ENCODE measurements at places on chromosomes 7 and 10.
A peak's percentile ranks its signal among the peaks of the same experiment; 100 is the strongest.

- peaks cover 60% of the 10 kb centered on the region for H3K4me1 ChIP-seq
- H3K27ac ChIP-seq, result peak overlapping the region; percentile 99
- no peaks in the 10 kb centered on the region for H3K36me3 ChIP-seq
- no peak overlapping the region for H3K4me3 ChIP-seq
Measured at GRCh38 chr10:72001033-72001395, 36.8 kb downstream of the CHST3 start.

DNA sequence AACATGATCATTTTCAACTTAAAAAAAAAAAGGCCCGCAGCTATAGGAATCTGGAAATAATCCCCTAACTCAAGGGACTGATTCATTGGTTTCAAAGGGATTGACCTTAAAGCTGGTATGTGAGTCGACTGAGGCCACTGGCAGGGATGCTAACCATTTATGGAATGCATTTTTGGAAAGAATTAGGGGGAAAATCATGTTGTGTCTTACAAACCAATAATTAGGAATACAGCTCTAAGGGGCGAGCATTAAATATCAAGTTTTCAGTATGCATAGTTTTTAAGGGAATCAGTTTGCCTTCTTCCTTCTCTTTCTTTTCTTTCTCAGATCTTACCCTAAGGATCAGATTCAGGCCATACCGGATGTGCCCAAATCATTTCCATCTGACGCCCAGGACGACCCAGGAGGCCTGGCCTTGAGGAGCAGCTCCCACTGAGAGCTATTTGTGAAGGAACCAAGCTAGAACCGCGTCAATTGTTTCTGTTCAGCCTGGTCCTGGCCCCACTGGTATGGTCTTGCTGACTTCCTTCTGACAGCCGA lies 48.7 kb downstream of the BPGM start:
- peak overlapping the region; percentile 92 for H3K27ac ChIP-seq
- no peak overlapping the region for H3K4me3 ChIP-seq
- H3K36me3 ChIP-seq, result no peaks in the 10 kb centered on the region

DNA sequence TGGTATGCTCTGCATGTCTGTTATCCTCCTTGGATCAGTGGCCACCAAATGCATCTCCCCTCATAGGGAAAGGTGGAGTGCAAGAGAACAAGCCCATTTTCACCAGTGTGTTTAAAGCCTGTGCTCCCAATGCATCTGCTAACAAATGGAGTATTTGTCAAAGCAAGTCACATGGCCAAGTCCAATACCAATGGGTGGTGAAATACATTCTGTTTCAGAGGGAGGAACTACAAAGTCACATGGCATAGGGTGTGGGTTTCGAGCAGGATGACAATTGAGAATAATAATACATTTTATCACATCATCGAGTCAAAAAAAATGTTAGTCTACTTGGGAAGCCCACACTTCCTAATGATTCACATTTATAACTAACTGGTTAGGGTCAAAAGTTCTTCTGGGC lies 62.7 kb downstream of the SUGCT start:
- DNase-seq, result no peak
- no peak overlapping the region for H3K27ac ChIP-seq
- no peaks in the 10 kb centered on the region for H3K27me3 ChIP-seq
- no peak overlapping the region for H3K4me3 ChIP-seq

DNA sequence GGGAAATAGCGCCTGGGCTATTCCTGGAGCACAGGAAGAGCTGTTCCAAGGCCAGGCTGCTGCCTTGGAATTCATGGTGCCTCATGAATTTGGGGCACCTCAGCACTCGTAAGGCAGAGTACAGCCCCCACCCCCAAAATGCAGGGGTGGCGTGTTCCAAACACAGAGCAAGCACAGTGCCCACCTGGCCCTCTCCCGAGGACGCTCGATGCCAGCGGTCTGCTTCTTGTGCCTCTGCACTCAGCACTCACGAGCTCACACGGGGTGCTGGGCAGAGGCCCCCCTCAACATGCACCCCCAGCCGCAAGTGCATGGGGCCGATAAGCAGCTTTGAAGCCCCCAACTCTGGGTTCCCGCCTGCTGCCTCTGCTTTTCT lies 60.1 kb downstream of the ZRANB1 start:
- peak; percentile 88 for DNase-seq
- H3K27me3 ChIP-seq, result no peaks in the 10 kb centered on the region
- peaks cover 12% of the 10 kb centered on the region for H3K36me3 ChIP-seq
- H3K4me3 ChIP-seq, result no peak overlapping the region

DNA sequence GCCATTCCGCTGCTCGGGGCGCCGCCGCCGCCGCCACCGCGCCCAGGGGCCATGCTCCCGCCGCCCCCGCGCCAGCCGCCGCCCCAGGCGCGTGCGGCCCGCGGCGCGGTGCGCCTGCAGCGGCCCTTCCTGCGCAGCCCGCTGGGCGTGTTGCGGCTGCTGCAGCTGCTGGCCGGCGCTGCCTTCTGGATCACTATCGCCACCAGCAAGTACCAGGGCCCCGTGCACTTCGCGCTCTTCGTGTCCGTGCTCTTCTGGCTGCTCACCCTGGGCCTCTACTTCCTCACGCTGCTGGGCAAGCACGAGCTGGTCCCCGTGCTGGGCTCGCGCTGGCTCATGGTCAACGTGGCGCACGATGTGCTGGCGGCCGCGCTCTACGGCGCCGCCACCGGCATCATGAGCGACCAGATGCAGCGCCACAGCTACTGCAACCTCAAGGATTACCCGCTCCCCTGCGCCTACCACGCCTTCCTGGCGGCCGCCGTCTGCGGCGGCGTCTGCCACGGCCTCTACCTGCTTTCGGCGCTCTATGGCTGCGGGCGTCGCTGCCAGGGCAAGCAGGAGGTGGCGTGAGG lies 383 bp downstream of the MARVELD1 start:
- H3K4me3 ChIP-seq, result peak overlapping the region; percentile 99
- peak overlapping the region; percentile 98 for H3K27ac ChIP-seq
- H3K4me1 ChIP-seq, result peaks cover 69% of the 10 kb centered on the region
- H3K27me3 ChIP-seq, result no peaks in the 10 kb centered on the region
- DNase-seq, result no peak

- H3K27me3 ChIP-seq, result no peaks in the 10 kb centered on the region
- peaks cover 65% of the 10 kb centered on the region for H3K36me3 ChIP-seq
- peak overlapping the region; percentile 39 for H3K4me3 ChIP-seq
- H3K4me1 ChIP-seq, result peaks cover 97% of the 10 kb centered on the region
Measured at GRCh38 chr10:62057359-62057758, 155.9 kb downstream of the ARID5B start.

DNA sequence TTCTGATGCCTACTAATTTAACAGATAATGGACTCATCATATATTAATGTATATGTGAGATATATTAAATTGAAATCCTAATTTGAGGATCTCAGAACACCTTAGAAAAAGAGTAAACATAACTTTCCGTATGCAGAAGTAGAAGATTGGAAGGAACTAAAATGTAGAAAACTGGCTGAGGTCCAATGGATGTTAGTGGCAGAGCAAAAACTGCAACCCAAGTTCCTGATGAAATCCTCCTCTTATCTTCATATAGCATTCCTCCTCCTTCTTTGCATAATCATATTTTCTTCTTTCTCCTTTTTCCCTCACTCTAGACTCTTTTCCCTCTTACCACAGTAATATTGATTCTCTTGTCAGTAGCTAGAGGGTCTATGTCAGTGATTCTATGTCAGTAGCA lies 6.0 kb downstream of the INA start:
- peaks cover 9% of the 10 kb centered on the region for H3K36me3 ChIP-seq
- no peak for DNase-seq
- H3K4me1 ChIP-seq, result peaks cover 17% of the 10 kb centered on the region
- H3K4me3 ChIP-seq, result no peak overlapping the region

DNA sequence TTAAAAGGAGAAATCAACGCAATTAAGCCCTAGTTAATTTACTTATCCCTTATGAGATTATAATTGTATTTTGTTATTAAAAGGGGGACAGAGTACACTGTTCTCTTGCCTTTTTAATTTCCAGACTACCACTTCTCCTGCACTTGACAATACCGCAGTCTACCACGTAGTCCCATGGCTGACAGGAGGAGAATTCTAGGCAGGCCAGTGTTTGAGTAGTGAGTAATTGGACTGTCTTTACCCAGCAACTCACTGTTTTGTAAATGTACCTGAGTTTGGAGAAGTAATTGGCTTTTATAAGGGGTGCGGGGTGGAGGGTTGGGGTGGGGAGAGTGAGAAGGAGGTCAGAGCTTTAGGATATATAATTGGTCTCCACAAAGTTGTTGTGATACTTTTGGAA lies 85.4 kb downstream of the CFTR start:
- H3K27ac ChIP-seq, result no peak overlapping the region
- H3K4me3 ChIP-seq, result no peak overlapping the region
- H3K4me1 ChIP-seq, result no peaks in the 10 kb centered on the region
- no peaks in the 10 kb centered on the region for H3K36me3 ChIP-seq

GRCh38 chr7:134108802-134109201 lies 18.3 kb upstream of the LRGUK start:
- H3K27ac ChIP-seq, result no peak overlapping the region
- H3K36me3 ChIP-seq, result no peaks in the 10 kb centered on the region
- no peaks in the 10 kb centered on the region for H3K4me1 ChIP-seq
- H3K4me3 ChIP-seq, result no peak overlapping the region
- H3K27me3 ChIP-seq, result no peaks in the 10 kb centered on the region
- DNase-seq, result no peak

DNA sequence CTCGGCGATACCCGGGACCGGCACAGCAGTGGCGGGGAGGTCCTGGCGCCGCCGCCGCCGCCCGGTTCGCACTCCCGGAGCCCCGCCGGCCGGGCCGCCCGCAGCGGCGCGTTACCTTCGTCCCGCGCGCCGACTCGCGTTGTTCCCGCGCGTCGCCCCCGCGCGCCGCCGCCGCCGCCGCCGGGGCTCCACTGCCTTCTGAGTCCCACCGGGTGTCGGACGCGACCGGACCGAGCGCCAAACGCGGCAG lies at the start of gene EZH2:
Gene EZH2 (minus strand): TSS at position 243 of the 250 bp plus-strand sequence. CDS start 36,993 bp downstream, outside the sequence.
- no peaks in the 10 kb centered on the region for H3K36me3 ChIP-seq
- H3K27ac ChIP-seq, result peak within 1 kb of the TSS; percentile 84
- peak within 1 kb of the TSS; percentile 89 for H3K4me3 ChIP-seq
- no peak for DNase-seq
- no peaks in the 10 kb centered on the region for H3K27me3 ChIP-seq
- peaks cover 14% of the 10 kb centered on the region for H3K4me1 ChIP-seq

GRCh38 chr10:102422545-102423129 lies 2.0 kb downstream of the FBXL15 start:
- peak overlapping the region; percentile 98 for H3K4me3 ChIP-seq
- H3K4me1 ChIP-seq, result peaks cover 33% of the 10 kb centered on the region
- no peak for DNase-seq
- peaks cover 9% of the 10 kb centered on the region for H3K27me3 ChIP-seq

- DNase-seq, result no peak
- H3K4me3 ChIP-seq, result no peak overlapping the region
- H3K36me3 ChIP-seq, result peaks cover 1% of the 10 kb centered on the region
Measured at GRCh38 chr10:127972751-127973357, 66.0 kb downstream of the PTPRE start.

DNA sequence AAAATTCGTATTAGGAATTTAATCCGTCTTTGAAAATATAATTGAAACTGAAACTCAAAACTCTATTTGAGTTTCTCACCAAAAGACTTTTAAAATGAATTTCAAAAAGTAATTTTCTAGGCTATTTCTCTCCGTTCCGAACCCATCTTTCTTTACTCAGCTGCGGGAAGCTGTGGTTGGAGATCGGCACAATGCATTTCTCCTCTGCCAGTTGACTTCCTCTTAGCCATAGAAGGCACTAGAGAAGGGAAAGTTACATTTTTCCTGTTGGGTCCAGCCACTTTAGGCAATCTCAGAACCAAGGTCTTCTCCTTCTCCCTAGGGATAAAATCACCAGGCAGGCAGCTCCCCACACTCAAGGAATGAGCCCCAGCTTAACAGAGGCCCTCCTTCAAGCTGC lies 133.6 kb upstream of the COL1A2 start:
- H3K4me1 ChIP-seq, result peaks cover under 1% of the 10 kb centered on the region
- H3K27ac ChIP-seq, result no peak overlapping the region
- DNase-seq, result no peak
- no peaks in the 10 kb centered on the region for H3K27me3 ChIP-seq
- H3K36me3 ChIP-seq, result no peaks in the 10 kb centered on the region

- no peaks in the 10 kb centered on the region for H3K4me1 ChIP-seq
- H3K27ac ChIP-seq, result no peak overlapping the region
- no peaks in the 10 kb centered on the region for H3K36me3 ChIP-seq
- no peaks in the 10 kb centered on the region for H3K27me3 ChIP-seq
Measured at GRCh38 chr10:56063642-56064041, 297.4 kb downstream of the ZWINT start.

DNA sequence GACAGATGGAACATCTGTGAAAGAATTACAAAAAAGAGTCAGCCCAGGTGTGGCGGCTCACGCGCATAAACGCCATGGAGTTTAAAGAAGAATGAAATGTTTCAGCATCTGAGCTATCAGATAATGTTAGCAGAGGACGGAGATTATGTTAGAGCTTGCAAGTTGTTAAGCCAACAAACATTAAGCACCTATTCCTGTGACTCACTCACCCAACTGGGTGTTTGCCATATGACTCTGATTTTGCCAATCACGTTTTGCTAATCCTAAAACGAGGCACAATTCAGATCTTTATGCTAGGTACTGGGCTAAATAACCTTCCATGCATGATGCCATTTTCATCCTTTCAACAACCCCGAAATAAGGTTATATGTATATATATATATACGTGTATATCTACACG lies 29.0 kb upstream of the CCNY start:
- DNase-seq, result no peak
- H3K4me1 ChIP-seq, result no peaks in the 10 kb centered on the region
- peaks cover 7% of the 10 kb centered on the region for H3K27me3 ChIP-seq
- H3K27ac ChIP-seq, result no peak overlapping the region
- H3K4me3 ChIP-seq, result no peak overlapping the region

- H3K4me3 ChIP-seq, result no peak overlapping the region
- no peak overlapping the region for H3K27ac ChIP-seq
- no peaks in the 10 kb centered on the region for H3K27me3 ChIP-seq
- no peak for DNase-seq
- no peaks in the 10 kb centered on the region for H3K36me3 ChIP-seq
Measured at GRCh38 chr10:4596951-4597350, 229.1 kb upstream of the AKR1E2 start.

GRCh38 chr7:149126662-149127266 lies 640 bp upstream of the ZNF425 start:
- H3K36me3 ChIP-seq, result peaks cover 9% of the 10 kb centered on the region
- peaks cover 23% of the 10 kb centered on the region for H3K4me1 ChIP-seq
- no peak for DNase-seq
- peak overlapping the region; percentile 100 for H3K4me3 ChIP-seq
- peak overlapping the region; percentile 100 for H3K27ac ChIP-seq

- no peak overlapping the region for H3K27ac ChIP-seq
- H3K4me3 ChIP-seq, result no peak overlapping the region
- peaks cover 4% of the 10 kb centered on the region for H3K27me3 ChIP-seq
- DNase-seq, result no peak
- no peaks in the 10 kb centered on the region for H3K36me3 ChIP-seq
- H3K4me1 ChIP-seq, result no peaks in the 10 kb centered on the region
Measured at GRCh38 chr7:49695971-49696370, 77.5 kb upstream of the VWC2 start.

GRCh38 chr7:137626469-137627067 lies 220.2 kb downstream of the DGKI start:
- H3K4me1 ChIP-seq, result peaks cover 7% of the 10 kb centered on the region
- peaks cover 3% of the 10 kb centered on the region for H3K36me3 ChIP-seq
- no peaks in the 10 kb centered on the region for H3K27me3 ChIP-seq

GRCh38 chr7:155887174-155887525 lies 74.9 kb upstream of the SHH start:
- no peaks in the 10 kb centered on the region for H3K36me3 ChIP-seq
- no peak overlapping the region for H3K27ac ChIP-seq
- no peak overlapping the region for H3K4me3 ChIP-seq
